Nucleus accumbens (tissue), 56 donors: ENCODE measurements at places on chromosomes 11 and 22.

GRCh38 chr11:37108436-37109285 lies 510.6 kb upstream of the RAG2 start:
- no peak for DNase-seq

DNA sequence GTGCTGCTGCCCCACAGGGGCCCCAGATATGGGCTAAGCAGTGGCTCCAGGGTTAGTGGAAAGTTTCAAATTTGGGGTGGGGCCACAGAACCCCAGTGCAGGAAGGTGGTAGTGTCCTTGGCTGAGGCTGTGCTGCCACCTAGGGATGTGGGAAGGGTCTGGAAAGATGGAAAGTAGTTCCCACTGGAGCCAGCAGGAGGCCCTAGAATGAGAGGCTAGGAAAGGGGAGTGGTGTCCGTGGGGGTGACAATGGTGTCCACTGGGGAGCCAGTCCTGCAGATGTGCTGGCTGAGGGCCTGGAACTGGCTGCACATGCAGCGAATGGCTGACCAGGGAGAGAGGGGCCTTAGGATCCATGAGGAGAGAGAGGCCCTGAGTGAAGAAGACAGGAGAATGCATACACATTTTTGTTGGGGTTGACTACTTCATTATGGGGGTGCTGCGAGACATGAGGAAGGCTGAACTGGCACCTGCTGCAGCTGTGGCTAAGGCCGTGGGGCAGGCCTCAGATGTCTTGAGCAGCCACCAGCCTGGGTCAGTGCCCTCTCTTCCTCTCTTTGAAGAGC lies 21.1 kb downstream of the RFPL3 start:
- DNase-seq: peak; percentile 39

DNA sequence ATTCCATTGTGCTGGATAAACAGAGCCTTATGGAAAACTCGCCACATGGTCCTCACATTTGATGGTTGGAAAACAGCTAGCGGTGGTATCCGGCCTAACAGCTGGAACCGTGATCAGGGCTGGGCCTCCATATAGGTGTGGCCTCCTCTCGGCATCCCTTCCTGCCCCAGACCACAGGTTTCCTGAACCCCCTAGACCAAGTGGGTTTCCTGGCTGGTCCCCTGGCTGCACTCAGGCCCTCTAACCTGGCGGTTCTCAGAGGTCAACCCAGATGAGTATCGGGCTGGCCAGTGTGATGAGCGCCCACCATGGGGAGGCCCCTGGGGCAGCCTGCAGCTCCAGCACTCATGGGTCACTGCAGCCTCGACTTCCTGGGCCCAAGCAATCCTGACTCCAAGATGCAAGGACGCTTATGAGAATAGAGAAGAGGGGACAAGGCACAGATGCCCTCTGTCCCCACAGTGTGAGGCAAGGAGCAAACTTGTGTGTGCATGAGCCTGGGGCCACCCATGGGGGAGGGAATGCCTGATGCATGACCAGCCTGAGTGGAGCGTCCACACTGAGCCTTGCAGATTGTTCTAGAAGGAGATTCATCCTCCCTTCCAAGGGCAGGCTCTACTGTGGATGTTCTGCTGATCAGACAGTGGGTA lies 53.4 kb upstream of the WNT7B start:
- no peak for DNase-seq

DNA sequence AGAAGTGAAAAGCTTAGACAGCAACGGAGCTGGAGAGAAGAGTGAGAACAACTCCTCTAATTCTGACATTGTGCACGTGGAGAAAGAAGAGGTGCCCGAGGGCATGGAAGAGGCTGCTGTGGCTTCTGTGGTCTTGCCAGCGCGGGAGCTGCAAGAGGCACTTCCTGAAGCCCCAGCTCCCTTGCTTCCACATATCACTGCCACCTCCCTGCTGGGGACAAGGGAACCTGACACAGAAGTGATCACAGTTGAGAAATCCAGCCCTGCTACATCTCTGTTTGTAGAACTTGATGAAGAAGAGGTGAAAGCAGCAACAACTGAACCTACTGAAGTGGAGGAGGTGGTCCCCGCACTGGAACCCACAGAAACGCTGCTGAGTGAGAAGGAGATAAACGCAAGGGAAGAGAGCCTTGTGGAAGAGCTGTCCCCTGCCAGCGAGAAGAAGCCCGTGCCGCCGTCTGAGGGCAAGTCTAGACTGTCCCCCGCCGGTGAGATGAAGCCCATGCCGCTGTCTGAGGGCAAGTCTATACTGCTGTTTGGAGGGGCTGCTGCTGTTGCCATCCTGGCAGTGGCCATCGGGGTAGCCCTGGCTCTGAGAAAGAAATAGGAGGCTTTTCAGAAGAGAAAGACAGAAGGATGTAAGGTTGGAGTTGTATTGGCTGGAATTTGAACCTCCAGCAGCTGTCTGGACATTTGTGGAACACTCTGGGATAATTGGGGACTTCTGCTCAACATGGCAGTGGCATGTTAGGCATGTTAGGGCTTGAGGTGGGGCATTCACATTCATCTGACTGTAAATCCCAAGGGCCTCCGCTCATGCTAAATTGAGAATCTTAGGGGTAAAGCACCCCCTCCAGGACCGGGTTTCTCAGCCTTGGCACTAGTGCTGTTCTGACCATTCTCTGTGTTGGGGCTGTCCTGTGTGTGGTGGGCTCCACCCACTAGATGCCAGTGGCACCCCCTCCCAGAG lies 47.1 kb downstream of the BID start:
- no peak for DNase-seq

- DNase-seq: no peak
These were observed 644.2 kb downstream of the ETS1 start for GRCh38 chr11:127943152-127943551.

DNA sequence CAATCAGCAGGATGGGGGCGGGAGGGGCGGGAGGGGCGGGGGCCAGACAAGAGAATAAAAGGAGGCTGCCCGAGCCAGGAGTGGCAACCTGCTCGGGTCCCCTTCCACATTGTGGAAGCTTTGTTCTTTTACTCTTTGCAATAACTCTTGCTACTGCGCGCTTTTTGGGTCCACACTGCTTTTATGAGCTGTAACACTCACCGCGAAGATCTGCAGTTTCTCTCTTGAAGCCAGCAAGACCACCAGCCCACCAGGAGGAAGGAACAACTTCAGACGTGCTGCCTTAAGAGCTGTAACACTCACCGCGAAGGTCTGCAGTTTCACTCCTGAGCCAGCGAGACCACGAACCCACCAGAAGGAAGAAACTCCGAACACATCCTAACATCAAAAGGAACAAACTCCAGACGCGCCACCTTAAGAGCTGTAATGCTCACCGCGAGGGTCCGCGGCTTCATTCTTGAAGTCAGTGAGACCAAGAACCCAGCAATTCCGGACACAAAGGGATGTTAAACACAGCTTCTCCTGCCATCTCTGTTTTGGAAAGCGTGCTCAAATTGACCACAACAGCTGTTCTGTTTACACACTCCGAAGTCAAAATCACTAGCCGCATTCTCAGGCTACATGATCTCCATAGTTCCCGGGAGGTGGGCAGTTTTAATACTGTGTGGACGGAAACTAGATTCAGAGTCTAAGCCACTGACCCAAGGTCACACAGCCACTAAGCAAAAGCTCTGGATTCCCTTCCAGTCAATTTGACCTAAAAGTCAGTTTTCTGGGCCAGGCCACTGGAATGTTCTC lies 11.9 kb downstream of the PLAAT2 start:
- no peak for DNase-seq

DNA sequence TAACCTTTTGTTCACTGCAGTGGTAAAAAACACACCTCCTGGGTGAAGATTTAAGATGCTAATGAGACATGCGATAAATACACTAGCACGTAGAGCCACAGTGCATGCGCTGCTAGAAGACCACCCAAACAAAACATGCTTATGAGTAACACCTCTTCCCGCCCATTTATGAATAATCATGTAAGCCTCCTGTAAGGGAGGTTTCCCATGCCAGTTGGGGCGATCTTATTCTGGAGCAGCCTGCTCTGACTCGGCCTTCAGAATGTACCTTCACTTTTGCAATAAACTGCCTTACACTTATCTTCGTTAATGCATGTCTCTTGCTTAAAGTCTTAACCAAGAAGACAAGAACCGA lies 18.1 kb upstream of the SCARF2 start:
- DNase-seq: no peak

DNA sequence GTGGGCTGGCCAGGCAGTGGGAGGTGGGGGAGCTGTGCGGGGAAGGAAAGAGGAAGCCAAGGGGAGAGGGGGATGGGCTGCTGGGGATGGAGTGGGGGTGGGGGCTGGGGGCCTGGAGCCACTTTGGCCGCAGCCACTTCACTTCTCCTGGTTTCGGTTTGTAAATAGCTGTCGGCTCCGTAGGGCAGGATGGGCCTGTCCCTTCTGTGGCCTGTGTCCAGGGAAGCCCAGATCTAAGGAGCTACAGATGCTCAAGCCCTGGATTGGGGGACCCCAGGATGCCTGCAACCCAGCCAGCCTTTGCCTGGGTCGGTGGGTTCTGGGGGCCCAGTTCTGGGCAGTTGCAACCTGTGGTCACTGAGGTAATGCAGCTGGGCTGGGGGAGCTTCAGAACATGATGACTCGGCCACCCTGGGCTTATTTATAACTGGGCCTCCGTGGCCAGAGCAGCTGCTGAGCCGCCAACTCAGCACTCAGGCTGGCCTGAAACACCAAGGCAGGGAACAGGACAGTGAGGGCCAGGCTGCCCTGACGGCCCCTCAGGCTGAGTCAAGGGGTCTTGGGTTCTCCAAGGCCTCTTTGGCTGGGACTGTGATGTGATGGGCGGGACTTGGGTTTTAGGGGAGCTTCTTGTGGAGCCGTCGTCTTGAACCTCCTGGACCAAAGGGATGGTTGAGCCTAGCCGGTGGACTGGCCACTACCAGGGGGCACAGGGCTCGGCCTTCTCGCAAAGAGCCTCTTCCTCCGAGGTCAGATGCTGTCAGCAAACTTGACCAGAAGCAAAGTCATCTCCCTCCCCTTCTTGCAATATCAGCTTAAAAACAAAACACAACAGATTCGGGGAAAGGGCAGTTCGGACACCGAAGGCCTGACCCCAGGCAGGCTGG lies 15.0 kb upstream of the SLC39A13 start:
- no peak for DNase-seq

DNA sequence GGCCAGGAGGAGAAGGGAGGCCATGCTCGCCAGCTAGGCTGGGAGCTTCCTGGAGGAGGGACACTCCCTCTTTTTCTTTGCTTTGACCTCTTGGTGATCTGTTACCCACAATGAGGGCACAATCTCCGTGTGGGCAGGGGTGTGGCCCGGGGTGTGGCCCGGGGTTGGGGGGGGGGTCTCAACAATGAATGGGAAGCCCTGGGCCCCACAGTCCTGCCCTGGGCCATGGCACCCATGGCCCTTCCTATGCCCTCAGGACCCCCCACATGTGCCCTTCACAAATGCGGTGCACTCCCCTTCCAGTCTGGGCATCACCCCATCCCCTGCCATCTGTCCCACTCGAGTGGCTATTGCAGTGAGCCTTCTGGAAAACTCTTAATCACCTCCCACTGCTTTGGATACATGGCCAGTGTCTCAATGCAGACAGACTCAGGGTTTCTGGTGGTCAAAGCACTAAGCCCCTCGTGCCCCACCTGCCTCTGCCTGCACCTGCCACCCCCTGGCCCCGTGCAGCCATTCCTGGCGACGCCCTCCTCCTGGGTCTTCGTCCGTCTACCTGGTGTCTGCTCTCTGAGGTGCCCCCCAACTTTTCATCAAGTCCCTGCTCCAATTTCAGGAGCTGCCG lies 611.3 kb downstream of the TBC1D22A start:
- DNase-seq: no peak

DNA sequence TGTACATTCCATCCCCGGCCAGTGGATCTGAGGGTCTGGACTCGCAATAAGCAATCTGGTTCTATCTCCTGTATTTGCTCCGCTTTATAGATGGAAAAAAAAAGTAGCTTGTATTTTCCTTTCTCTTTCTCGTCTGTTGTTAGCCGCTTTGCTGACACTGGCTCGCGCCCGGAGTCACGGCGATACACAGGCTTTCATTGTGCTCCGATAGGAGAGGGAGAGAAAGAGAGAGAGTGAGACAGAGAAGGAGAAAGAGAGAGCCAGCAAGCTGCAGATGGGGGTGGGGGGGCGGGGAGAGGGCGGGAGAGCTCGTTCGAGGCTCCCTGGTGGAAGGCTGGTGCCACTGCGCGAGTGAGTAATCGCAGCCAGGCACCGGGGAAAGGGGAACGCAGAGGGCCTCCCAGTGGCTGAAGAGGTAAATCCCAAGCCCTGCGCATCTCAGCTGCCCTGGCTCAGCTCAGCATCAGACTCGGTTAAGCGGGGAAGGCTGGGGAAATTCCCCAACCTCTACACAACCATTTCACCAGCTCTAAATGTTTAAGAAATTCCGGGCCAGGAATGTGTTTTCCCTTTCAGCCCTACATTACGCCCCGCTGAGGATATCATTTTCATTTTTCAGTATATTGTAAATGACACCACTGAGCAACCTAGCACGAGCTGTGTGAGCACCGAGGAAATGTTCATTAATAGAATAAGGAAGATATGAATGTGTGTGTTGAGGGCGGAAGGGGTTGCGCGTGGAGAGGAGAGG lies at the start of gene MAML2:
Gene MAML2, minus strand, starts transcription at position 235 of the 751 bp plus-strand sequence. CDS start 1,300 bp downstream, outside the sequence.
- peak; percentile 91 for DNase-seq

- no peak for DNase-seq
These were observed 1.7 kb downstream of the EP300 start for GRCh38 chr22:41094041-41094593.

- no peak for DNase-seq
These were observed 21.8 kb downstream of the ARFGAP2 start for GRCh38 chr11:47154616-47155570.

DNA sequence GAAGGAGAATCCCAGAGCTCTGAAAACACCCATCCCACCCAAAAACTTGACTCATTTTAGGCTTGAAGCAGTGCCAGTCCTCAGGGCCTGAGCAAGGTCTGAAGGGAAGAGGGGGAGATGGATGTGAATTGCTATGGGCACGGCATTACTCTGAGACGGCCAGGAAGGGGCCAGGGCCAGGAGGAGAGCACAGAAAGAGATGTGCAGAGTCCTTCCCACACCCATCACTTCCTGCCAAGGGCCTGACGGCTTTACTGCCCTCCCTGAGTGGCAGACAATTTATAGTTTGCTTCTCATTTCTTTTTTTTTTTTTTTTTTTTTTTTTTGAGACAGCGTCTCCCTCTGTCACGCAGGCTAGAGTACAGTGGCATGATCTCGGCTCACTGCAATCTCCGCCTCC lies 22.5 kb downstream of the TAB1 start:
- no peak for DNase-seq

DNA sequence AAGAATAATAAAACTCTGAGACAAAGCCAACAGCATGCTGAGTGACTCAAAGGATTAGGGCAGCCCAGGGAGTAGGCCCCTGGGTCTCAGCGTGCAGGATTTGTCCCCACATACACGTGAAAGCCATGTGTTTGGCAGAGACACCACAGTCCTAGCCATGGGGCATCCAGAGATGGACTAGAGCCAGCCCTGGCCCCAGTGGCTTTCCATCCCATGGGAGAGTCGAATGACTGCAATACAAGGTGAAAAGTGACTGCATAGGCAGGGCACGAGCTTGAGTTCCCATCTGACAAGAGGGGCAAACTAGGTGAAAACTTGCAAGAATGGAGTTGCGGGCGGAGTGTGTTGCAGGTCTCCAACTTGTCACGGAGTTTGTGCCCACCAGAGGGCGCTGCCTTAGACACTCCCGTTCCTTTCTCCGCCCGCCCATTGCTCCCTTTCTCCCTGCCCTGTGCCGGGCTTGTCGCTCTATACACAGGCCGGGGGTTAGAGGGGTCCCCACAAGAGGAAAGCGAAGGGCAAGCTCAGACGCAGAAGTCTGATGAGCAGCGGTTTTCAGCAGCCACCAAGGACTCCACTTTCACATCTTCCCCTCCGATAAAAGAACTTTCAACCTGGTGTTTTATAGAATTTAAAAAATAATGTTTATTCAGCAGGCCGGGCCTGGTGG lies 24.2 kb downstream of the TSKU start:
- peak; percentile 54 for DNase-seq
